Colonic mucosa (tissue), 4 donors: ENCODE measurements at places on chromosomes 7 and 10. TPM values are rescaled to one million over a fixed set of nuclear protein-coding genes. Genes with fewer than 3 reads are reported as not detected.

Gene LRRC61
- 15.1 TPM for total RNA-seq

Gene NRG3
- total RNA-seq: not detected

Gene CDK6
- total RNA-seq: 55.4 TPM

Gene SOSTDC1
- total RNA-seq: 4.7 TPM

Gene AZGP1
- 4.6 TPM for total RNA-seq

Gene SDK1
- 1.3 TPM for total RNA-seq

Gene CHN2
- 19.8 TPM for total RNA-seq

Gene SPDYE18
- 0.27 TPM for total RNA-seq

Gene STEAP1B
- total RNA-seq: 0.21 TPM

GRCh38 chr7:103851357-103851756 is 138.1 kb downstream of the RELN start:
- H3K4me1 ChIP-seq: no peaks in the 10 kb centered on the region
- no peak overlapping the region for H3K27ac ChIP-seq
- H3K27me3 ChIP-seq: no peaks in the 10 kb centered on the region
- no peaks in the 10 kb centered on the region for H3K36me3 ChIP-seq

DNA sequence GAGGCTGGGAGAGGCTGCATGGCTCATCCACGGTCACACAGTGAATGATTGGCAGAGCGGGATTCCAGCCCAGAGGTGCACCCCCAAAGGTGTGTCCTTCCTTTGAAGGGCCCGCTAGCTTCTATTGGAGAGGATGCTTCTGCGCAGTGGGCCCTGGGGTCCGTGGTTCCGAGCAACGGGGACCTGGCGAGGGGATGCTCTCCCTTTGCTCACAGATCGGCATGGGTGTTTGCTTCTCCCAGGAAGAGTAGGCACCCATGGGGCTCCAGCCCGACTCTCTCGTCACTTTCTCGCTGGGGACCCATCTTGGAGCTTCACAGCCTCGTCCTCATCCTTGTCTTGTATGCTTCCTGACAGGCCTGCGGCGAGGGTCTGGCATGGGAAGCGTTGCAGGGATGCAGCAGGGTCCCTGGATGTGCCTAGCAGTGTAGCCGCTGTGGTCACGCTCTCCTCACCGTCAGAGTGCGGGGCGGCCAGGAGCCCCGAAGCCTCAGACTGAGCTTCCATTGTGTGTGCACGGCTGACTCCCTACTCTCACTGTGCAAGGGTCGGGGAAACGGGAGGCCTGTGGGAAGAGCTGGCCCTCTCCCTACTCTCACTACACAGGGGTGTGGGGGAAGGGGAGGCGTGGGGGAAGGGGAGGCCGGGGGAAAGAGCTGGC is 538.5 kb upstream of the FOXK1 start:
- no peak for DNase-seq
- H3K4me1 ChIP-seq: no peaks in the 10 kb centered on the region
- no peaks in the 10 kb centered on the region for H3K36me3 ChIP-seq
- H3K4me3 ChIP-seq: no peak overlapping the region
- H3K27me3 ChIP-seq: no peaks in the 10 kb centered on the region

DNA sequence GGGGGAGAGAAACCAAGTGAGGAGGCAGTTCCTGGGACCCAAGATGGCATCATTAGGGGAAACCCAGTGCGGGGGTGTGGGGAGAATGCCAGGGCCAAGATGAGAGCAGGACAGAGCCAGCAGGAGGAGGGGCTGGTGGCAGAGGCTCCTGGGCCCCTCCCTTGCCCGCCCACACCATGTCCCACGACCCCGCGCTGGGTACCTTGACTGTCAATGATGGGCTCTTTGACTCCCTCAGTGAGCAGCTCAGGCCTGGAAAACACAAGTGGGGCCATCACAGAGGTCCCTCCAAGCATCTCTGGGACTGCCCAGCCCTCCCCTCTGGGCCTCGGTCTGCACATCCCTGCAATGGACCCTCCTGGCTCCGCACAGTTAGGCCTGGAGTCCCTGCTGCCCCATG is 75.4 kb downstream of the RABGEF1 start:
- no peak overlapping the region for H3K27ac ChIP-seq
- H3K36me3 ChIP-seq: no peaks in the 10 kb centered on the region
- no peak overlapping the region for H3K4me3 ChIP-seq
- no peaks in the 10 kb centered on the region for H3K4me1 ChIP-seq
- H3K27me3 ChIP-seq: no peaks in the 10 kb centered on the region

DNA sequence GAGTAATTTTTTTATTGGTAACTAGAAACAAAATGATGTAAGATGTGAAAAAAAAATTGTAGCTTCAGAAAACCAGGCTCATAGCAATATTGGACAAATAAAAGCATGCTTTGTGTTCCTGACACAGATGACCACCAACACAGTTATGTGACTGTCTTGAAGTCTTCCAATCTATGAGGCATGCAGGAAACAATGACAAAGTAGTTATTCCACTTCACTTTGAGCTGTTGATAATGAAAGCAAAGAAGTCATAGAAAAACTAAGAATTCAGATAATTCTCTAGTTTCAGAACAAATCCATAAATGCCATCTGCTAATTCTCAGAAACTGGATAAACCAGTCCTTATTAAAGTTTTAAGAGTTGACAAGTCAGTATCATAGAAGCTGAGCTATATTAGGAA is 378.4 kb upstream of the SEMA3D start:
- DNase-seq: no peak
- no peaks in the 10 kb centered on the region for H3K27me3 ChIP-seq
- H3K4me3 ChIP-seq: no peak overlapping the region
- H3K27ac ChIP-seq: no peak overlapping the region

- H3K27me3 ChIP-seq: no peaks in the 10 kb centered on the region
- H3K36me3 ChIP-seq: no peaks in the 10 kb centered on the region
- H3K4me3 ChIP-seq: no peak overlapping the region
- H3K27ac ChIP-seq: no peak overlapping the region
- DNase-seq: peak; percentile 81
These were observed 196.8 kb downstream of the SKAP2 start for GRCh38 chr7:26667514-26668133.

GRCh38 chr7:80612880-80613279 is 25.6 kb upstream of the CD36 start:
- no peaks in the 10 kb centered on the region for H3K36me3 ChIP-seq
- DNase-seq: no peak
- no peak overlapping the region for H3K27ac ChIP-seq
- no peaks in the 10 kb centered on the region for H3K27me3 ChIP-seq
- no peaks in the 10 kb centered on the region for H3K4me1 ChIP-seq

- DNase-seq: peak; percentile 78
- H3K36me3 ChIP-seq: no peaks in the 10 kb centered on the region
- H3K4me1 ChIP-seq: no peaks in the 10 kb centered on the region
- H3K4me3 ChIP-seq: no peak overlapping the region
- H3K27ac ChIP-seq: peak overlapping the region; percentile 53
These were observed 12.1 kb downstream of the ATG9B start for GRCh38 chr7:151012031-151012692.

GRCh38 chr10:86855513-86855912 is 99.1 kb downstream of the BMPR1A start:
- H3K27ac ChIP-seq: no peak overlapping the region
- H3K36me3 ChIP-seq: no peaks in the 10 kb centered on the region
- no peaks in the 10 kb centered on the region for H3K27me3 ChIP-seq
- H3K4me1 ChIP-seq: no peaks in the 10 kb centered on the region
- no peak for DNase-seq

DNA sequence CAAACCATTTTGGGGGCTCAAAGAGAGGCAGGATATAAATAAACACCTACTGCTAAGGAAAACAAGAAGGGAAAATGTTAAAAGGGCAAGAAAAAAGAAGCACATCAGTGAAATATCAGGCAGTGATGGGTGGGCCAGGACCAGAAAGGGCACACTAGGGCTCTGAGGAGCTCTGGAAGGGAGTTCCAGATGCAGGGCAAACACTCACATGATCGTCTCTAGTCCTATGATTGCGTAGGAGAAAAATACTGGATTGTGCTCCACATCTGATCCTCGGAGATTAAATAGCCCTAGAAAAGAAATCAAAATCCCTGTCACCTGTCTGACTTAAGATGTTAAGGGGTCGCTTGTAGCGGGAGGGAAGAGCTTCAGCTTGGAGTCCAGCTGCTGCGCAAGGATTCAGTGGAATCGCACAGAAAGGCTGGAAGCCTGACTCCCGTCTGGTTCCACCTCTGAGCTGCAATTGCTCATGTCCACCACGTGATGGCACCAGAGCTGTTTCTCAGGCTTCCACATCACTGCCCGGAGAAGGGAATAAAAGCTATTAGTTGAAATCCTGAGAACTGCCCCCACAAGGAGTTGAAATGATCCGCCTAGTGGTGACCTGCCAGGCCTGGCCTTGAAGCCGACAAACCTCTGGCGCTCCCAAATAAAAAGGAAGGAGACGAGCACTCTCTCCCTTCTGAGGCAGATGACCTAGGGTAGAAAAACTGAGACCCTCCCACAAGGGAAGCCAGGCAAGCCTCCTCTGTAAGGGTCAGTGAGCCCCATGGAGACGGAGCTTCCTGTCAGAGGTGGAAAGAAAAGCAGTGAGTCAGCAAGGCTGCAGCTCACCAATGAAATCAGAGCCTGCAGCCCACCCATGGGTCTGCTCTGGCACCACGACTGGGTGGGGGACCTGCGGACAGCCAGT is 39.2 kb downstream of the XPNPEP1 start:
- no peak overlapping the region for H3K27ac ChIP-seq
- H3K4me1 ChIP-seq: no peaks in the 10 kb centered on the region

GRCh38 chr10:115441907-115442545 is 348.9 kb downstream of the ATRNL1 start:
- no peaks in the 10 kb centered on the region for H3K27me3 ChIP-seq
- H3K4me1 ChIP-seq: no peaks in the 10 kb centered on the region
- H3K27ac ChIP-seq: no peak overlapping the region
- H3K36me3 ChIP-seq: no peaks in the 10 kb centered on the region
- no peak for DNase-seq

DNA sequence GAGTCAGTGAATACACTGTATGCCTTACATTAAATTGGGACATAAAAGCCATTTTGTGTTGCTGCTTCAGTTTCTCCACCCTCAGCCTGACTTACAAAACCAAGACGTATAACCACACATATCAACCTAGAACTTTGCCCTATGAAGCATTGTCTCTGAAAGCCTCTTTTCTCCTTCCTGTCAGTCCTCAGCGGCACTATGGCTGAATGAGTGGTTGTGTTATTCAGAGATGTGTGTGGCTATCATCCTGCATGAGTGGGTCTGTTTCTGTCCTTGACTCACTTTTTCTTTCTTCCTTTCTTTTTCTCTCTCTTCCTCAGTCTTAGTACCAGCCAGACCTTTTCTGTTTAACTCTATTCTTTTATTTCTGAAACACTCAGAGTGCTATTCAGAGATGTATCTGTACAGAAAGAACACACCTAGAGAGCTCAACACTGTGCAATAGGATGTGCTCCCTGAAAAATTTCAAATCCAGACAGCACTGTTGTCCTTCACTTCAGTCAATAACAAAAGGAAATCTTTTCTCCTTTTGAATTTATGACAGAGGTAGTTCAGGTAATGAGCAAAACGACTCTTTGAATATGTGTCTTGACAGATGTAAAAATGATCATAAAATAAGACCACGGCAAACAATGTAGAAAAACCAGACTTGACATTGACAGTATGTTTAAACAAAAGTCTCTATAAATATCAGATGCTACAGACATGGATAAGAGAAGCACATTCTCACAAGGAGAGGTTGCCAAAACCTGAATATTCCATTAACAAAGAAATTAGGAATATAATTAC is 163.3 kb upstream of the FEZF1 start:
- H3K4me3 ChIP-seq: no peak overlapping the region
- DNase-seq: no peak
- H3K27me3 ChIP-seq: no peaks in the 10 kb centered on the region
- H3K36me3 ChIP-seq: no peaks in the 10 kb centered on the region

GRCh38 chr7:29442146-29442545 is 121.5 kb upstream of the PRR15 start:
- no peak overlapping the region for H3K4me3 ChIP-seq
- no peaks in the 10 kb centered on the region for H3K27me3 ChIP-seq
- no peaks in the 10 kb centered on the region for H3K4me1 ChIP-seq
- H3K27ac ChIP-seq: no peak overlapping the region
- no peaks in the 10 kb centered on the region for H3K36me3 ChIP-seq
- no peak for DNase-seq

- peak; percentile 57 for DNase-seq
- peaks cover 4% of the 10 kb centered on the region for H3K4me1 ChIP-seq
- H3K27me3 ChIP-seq: peaks cover 16% of the 10 kb centered on the region
These were observed 2.1 kb upstream of the ADAM8 start for GRCh38 chr10:133278577-133279265.

GRCh38 chr7:30226614-30227268 is 57.7 kb upstream of the ZNRF2 start:
- H3K27me3 ChIP-seq: no peaks in the 10 kb centered on the region
- no peak overlapping the region for H3K4me3 ChIP-seq
- peak; percentile 75 for DNase-seq

GRCh38 chr7:135253851-135254771 is 20.5 kb downstream of the STRA8 start:
- H3K36me3 ChIP-seq: no peaks in the 10 kb centered on the region
- no peaks in the 10 kb centered on the region for H3K4me1 ChIP-seq
- no peak overlapping the region for H3K4me3 ChIP-seq
- peak; percentile 46 for DNase-seq
- peak overlapping the region; percentile 23 for H3K27ac ChIP-seq
- no peaks in the 10 kb centered on the region for H3K27me3 ChIP-seq
